ENCODE measurements at places on chromosomes 13 and 19. TPM values are rescaled to one million over a fixed set of nuclear protein-coding genes. Genes with fewer than 3 reads are reported as not detected.

DNA sequence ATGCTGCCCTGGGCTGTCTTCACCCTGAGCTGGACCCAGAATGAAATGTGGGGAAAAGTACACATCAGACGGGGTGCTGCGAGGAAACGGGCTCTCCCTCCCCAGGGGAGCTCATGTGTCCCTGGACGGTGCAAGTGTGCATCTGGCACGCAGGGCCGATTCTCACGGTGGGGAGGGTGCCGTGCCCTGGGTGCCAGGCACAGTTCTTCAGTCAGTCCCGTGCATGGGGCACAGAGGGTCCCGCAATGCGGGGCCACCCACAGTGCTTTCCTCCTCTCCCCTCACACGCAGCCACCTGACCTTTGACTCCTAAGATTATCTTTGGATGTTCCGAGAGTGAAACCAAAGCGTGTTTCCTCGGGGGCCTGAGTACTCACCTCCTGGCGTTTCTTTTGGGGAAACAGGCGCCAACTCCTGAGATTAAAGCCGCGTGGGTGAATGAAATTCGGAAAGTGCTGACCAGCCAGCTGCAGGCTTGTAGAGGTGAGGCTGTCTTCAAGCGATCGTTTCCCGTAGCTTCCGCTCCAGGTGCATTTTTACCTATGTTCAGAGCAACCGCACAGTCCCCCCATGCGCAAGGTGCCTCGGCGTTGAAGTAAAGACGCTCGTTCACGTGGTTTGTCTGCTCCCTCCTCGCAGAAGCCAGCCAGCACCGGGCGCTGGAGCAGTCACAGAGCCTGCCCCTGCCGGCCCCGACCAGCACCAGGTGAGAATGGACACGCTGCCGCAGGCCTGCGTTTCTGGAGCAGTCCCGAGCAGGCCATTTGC lies 17.5 kb upstream of the F7 start:
- no peak for DNase-seq

ARGLU1 gene
- 289 TPM for polyA plus RNA-seq

- DNase-seq: no peak
Measured at GRCh38 chr13:96994017-96994857, at the start of gene OXGR1. Gene OXGR1 (minus strand): TSS chr13:96994476. CDS start chr13:96987759, 6,717 bp downstream.

DNA sequence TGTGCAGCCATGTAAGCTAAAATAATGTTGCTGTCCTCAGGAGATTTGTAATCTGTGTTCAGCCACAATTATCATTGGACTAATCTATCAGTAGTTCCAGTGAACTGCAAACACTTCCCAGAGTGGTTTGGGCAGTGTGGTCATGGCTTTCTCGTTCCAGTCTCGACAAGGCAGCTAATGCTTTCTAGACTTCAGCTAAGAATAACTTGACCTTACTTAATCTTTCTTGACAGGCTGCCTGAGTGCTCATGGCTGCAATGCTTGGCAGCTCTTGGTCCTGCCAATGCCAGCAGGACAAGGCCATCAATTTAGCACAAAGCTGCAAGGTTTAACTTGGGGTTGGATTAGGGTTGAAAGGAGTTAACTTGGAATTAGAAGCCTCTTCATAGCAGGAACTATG lies 32.8 kb downstream of the ATP12A start:
- DNase-seq: no peak

- DNase-seq: no peak
Measured at GRCh38 chr13:63731896-63732295, 2316.2 kb upstream of the PCDH20 start.

- DNase-seq: no peak
Measured at GRCh38 chr19:2726904-2727639, 5.9 kb upstream of the DIRAS1 start.

DNA sequence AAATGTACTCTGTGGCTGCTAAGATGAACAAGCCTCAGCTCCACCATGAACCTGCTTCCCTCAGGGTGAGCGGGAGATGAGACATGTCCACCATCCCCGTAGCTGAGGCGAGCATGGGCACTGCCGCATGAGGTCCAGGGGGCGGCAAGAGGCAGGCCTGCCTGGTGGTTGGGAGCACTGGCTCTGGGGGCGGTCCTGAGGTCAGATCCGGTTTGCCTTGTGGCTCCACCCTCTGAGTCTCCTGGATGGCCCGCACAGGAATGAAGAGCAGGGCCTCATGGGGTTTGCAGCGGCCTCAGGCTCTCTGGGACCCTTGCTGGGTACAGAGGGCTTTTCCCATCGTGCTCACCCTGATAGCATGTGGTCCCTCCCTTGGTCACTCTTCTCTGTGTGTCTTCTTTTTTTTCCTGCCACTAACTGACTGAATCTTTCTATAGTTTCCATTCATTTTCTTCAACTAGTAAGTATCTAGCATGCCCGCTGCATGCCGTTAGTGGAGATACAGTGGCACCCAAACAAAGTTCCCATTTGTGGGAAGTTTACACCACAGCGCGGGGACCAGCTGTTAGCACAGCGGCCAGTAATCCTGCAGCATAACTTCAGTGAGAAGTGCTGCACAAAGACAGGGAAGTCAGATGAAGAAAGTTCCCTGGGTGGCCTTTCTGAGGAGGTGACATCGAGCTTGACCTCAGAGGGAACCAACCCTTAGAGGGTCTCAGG lies 37.3 kb downstream of the CAPN12 start:
- no peak for DNase-seq

GRCh38 chr13:83845106-83845505 lies 37.2 kb downstream of the SLITRK1 start:
- DNase-seq: no peak

DNA sequence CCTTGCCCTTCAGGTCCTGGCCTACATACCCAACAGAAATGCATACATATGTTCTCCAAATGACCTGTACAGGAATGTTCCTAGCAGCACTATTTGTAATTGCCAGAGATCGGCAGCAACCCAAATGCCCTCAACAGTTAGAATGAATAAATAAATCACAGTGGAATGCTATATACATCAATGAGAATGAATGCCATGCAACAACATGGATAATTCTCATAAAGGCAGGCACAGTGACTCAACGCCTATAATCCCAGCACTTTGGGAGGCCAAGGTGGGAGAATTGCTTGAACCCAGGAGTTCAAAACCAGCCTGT lies 18.6 kb downstream of the TEX101 start:
- no peak for DNase-seq

- DNase-seq: no peak
Measured at GRCh38 chr13:51839711-51840540, 5.1 kb downstream of the TMEM272 start.

LRRC8E gene
- polyA plus RNA-seq: 2.3 TPM

GRCh38 chr13:21619633-21620220 lies 15.8 kb upstream of the MICU2 start:
- DNase-seq: no peak

AP1M2 gene
- polyA plus RNA-seq: 44.3 TPM

DNA sequence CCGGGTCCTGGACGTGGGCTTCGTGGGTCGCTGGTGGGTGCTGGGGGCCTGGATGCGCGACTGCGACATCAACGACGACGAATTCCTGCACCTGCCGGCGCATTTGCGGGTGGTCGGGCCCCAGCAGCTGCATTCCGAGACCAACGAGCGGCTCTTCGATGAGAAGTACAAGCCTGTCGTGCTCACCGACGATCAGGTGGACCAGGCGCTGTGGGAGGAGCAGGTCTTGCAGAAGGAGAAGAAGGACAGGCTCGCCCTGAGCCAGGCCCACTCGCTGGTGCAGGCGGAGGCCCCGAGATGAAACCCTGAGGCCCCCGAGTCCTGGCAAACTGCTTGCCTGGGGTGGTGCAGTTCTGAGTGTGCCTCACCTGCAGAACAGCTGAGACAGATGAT lies 787 bp downstream of the TIMM29 start:
- no peak for DNase-seq

GRCh38 chr13:37715606-37716015 lies 117.0 kb upstream of the POSTN start:
- no peak for DNase-seq

DNA sequence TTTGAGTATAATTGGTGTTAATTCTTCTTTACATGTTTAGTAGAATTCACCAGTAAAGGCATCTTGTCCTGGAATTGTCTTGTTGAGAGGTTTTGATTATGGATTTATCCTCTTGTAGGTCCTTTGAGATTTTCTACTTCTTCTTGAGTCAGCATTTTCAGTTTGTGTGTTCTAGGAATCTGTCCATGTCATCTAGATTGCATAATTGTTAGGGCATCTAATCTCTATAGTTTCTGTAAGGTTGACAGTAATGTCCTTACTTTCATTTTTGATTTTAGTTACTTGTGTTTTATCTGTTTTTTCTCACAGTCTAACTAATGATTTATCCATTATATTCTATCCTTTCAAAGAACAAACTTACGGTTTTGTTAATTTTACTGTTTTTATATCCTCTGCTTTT lies 492.0 kb downstream of the FGF9 start:
- no peak for DNase-seq

GRCh38 chr13:48769107-48769704 lies 115.5 kb downstream of the CYSLTR2 start:
- peak; percentile 65 for DNase-seq

DNA sequence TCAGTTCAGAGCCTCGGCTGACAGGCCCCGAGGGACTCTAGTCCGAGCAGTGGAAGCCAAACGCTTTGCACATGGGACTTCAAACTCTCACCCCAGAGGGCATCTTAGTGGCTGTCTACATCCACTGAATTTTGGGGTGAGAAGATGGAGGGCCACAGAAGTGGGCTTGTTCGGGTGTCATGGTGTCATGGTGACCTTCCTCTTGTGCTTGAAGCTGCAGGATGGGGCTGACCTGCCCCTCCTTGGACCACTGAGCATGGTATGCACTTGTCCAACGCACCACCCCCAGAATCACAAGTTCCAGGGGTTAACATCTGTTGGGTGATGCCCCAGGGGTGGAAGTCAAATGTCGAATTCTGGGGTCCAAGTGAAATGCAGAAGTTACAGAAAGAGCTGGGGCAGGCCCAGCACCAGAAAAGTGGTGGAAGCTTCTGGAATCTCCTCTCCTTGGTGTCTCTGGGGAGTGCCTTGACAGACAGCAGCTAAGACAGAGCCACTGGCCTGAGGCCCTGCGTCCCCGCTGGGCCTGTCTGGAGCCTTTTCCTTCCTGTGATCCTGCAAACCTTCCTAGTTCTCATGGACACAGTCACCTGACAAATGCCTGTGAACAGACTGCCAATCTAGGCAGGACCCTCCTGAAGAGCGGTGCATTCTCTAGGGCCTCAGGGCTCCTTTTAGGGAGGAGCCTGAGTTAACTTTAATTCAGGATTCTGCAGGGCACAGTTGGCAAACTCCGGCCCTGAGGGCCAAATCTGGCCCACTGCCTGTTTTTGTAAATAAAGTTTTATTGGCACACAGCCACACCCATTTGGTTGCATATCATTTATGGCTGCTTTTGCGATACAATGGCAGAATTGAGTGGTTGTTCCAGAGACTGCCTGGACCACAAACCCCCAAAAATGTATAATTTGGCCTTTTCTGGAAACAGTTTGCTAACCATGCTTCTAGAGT lies 65.1 kb upstream of the RANBP3 start:
- DNase-seq: no peak

DNA sequence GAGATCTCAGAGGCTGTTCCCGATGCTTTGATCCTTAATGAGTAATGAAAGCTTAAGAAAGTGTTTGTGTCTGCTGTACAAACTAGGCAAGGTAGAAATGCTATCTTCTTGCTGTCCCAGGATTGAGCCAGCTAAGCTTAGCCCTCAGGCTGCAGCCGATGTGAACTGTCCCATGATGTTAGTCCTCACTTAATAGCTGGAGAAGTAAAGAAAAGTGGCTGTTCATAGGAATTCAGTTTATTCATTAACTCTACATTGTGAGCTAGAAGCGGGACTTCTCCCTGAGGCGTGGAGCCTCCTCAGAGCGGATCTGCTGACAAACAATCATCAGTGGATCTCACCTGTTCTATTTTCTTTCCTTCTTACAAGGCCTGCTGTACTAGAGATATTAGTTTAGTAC lies 10.1 kb upstream of the GSX1 start:
- DNase-seq: no peak

- DNase-seq: no peak
Measured at GRCh38 chr13:97460004-97460775, 26.2 kb downstream of the RAP2A start.

DNA sequence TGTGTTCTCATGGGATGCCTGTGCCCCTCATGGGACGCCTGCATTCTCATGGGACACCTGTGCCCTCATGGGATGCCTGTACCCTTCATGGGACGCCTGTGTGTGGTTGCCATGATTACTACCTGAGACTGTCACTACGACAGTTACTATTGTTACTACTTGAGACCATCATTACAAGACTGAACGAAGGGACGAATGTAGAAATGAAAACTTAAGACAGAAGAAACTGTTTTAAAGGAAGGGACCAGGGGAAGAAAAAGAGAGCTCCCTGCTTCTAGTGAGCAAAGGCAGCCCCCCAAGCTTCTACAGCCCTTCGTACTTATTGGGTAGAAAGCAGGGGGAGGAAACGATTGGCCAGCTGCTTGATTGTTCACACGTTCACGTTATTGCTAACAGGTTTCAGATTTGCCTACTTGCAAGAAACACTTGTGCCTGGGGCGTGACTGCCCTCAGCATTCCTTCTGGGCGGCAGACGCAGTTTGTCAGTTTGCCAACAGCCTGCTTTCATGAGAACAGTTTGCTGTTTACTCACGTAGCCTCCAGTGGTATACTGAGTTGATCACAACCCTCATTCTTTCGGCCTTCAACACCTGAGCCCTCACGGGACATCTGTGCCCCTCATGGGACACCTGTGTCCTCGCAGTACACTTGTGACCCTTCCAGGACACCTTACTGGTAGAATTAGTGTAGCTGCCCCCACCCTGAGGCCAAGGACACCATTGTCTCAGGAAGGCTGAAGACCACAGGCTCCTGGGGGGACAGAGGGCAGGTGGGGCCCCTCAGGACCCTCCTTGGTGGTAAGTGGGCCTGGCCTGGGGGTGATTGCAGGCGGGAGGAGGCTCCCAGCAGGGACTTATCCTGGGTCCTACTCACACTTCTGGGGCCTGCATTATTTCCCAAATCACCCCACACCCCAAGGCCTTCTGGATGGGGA lies 2.5 kb upstream of the S1PR4 start:
- DNase-seq: no peak

KANK3 gene
- 13.6 TPM for polyA plus RNA-seq

- no peak for DNase-seq
Measured at GRCh38 chr19:16351133-16351809, 26.6 kb downstream of the KLF2 start.

DNA sequence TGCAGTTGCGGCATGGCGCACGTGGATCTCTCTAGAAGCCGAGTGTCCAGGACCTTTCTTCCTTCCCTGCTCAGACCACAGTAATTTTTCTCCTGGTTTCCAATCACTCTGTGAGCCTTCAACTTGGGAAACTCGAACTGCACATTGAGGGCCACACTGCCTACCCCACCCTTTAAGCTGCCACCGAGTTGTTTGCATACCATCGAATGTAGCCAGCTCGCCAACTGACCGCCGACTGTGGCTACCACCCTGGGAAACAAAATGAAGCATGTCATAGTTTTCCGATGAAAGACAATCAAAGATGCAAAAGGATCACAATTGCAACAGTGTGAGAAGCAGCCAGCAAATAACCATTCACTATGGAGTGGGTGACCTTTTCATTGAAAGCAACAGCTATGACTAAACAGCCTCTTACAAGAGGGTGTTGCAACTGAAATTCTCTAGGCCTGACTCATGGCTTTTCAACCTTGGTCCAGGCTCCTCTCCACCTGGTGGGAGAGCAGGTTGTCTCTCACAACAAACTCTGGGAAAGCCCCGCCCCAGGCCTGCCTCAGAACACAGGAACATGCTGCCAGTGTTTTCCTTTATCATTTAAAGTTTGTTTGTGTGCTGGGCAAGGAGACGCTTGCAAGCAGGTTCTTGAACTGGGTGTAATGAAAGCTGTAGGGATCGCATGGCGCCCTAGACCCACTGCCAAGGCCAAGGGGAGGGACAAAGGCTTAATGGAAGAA lies 141.7 kb upstream of the SERP2 start:
- DNase-seq: no peak

GRCh38 chr13:75468602-75469001 lies 13.4 kb downstream of the TBC1D4 start:
- no peak for DNase-seq

KCNN4 gene
- polyA plus RNA-seq: 3.4 TPM

All from left renal pelvis (tissue), 4 donors.